ENCODE measurements at places on chromosomes 2 and 18.

DNA sequence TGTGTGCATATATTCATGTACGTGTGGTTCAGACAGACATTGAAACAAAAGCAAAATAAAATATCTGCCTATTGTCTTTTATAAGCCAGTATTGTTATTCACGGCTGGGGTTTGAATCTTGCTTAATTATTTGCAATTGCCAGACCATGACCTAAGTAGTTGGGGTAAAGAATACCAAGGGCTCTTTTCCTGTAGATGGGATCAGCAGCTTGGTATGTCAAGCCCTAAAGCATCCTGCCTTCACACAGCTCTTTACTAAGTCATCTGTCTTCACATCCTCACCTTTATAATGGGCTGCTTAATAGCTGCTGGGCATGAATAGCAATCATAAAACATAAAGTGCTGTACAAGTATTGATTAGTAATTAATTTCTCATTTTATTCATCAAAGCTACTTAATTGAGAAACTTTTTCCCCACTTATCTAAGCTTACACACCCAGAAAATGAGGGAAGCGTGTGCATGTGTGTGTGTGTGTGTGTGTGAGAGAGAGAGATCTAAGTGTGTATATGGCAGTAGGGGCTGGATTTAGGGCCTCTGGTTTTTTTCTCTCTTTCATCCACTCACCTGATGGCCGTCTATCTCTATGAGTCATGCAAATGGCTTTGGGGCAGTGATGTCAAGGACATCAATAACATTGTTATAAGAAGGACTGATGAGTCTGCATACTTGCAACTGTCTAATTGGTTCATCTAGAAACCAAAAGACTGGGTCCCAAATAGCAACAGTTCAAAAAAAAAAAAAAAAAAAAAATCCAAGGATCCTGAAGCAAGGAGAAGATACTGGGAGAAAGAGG lies 244.1 kb upstream of the TNP1 start:
- DNase-seq: no peak

DNA sequence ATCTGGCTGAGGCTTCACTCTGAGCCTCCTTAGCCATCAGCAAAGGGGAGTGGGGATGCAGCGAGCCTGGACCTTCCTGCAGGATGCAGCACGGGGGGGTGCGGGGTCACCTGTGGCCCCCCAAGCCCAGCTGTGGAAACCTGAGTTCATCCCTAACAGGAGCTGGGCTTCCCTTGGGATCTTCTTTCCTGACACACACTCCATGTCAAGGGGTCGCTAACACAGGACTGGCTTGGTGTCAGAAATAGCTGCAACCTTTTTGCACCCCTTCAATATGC lies 174.7 kb downstream of the RTP5 start:
- DNase-seq: no peak

DNA sequence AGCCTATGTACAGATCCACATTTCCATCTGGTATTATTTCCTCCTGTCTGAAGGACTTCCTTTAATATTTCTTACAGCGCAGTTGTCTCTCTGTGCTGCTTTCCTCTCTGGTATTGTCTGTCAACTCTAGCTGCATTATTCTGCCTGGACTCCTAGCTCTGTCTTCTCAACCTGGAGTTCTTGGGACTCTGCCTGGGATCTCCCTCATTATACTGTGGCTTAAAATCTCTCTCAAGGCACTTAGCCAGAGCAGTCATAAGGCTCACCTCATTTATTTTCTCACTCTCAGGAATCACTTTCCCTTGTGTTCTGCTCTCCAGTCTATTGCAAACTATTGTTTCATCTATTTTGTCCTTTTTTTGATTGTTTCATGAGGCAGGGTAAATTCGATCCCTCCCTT lies 850.4 kb downstream of the ERBB4 start:
- no peak for DNase-seq

DNA sequence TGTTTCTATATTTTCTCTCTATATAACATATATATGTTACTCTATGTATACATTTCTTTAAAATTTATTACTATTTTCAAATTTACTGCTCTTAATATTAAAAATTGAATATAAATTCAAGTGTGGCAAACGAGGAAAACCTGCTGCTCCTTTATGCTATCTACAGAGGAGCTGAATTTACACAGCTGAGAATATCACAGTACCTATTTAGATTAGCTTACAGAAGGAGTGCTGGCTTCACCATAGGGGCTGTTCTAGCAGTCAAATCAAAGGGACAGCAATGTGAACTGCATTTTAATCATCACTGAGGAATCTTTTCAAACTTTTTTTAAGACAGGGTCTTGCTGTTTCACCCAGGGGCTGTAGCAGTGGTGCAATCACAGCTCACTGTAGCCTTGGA lies 213.8 kb downstream of the SRBD1 start:
- no peak for DNase-seq

DNA sequence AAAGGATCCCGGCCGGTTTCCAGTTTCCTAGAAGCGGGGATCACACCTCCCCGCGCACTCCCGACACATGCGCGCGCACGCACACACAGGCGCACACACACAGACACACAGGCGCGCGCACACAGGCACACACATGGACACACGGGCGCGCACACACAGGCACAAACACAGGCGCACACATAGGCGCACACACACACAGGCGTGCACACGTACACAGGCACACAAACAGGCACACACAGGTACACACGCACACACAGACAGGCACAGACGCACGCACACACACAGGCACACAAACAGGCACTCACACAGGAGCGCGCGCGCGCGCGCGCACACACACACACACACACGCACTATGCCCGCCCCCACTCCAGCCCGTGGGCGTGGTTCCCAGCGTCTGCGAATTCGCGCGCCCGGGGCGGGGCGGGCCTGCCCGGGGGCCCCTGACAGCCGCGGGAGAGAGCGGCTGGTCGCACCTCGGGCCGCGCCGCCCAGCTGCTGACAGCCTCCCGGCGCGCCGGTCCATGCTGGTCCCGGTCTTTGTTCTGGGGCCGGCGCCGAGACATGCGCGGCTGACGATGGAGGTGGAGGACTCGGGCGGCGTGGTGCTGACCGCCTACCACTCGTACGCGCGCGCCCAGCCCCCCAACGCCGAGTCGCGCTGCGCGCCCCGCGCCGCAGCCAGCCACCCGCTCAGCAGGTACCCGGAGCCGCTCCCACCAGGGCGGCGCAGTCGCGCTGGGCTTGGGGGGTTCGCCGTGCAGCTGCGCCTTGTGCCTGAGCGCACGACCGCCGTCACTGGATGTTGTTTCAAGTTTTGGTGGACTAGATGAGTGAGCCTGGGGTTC lies at the start of gene ARHGAP28:
Gene ARHGAP28 (plus strand): TSS at position 470 of the 845 bp plus-strand sequence. CDS start 106 bp downstream, at position 576.
- DNase-seq: peak; percentile 37

GRCh38 chr2:88666576-88666975 lies 24.9 kb upstream of the RPIA start:
- no peak for DNase-seq

GRCh38 chr2:43327119-43327518 lies 100.7 kb upstream of the ZFP36L2 start:
- DNase-seq: peak; percentile 18

GRCh38 chr2:168622559-168622958 lies 166.5 kb downstream of the CERS6 start:
- DNase-seq: no peak

DNA sequence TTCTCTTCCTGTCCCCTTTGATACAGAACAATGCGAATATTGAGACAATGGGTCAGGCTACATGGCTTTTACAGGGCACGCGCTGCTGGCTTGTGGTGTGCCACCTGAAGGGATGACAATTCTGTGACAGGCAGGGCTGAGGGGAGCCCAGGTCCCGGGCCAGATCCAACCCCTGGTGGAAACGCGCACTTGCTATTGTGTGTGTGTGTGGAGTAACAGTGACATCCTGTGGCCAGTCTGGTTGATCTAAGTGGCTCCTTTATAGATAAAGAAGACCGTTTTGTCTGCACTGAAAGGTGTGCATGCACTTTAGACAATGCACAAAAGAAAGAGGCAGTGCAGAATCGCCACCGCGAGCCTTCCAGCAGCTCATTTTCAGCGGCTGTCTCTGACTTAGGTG lies 273.6 kb downstream of the HRH4 start:
- DNase-seq: peak; percentile 17

- DNase-seq: no peak
Observed at GRCh38 chr2:7437716-7438632, 520.8 kb downstream of the RNF144A start.

- no peak for DNase-seq
Observed at GRCh38 chr2:62091471-62091870, 104.4 kb upstream of the B3GNT2 start.

GRCh38 chr2:210224941-210225672 lies at the start of gene ACADL:
Gene ACADL (minus strand): TSS chr2:210225447. CDS start chr2:210225263, 184 bp downstream.
- DNase-seq: no peak

GRCh38 chr2:217231724-217232123 lies 371.9 kb upstream of the TNP1 start:
- DNase-seq: no peak
